Suprapubic skin (tissue), 4 donors: ENCODE measurements at places on chromosomes 3 and 15. TPM values are rescaled to one million over a fixed set of nuclear protein-coding genes. Genes with fewer than 3 reads are reported as not detected.

Gene RNU5B-1
- total RNA-seq, result not detected

GRCh38 chr3:41356775-41357174 is 157.5 kb downstream of the CTNNB1 start:
- peaks cover 6% of the 10 kb centered on the region for H3K4me1 ChIP-seq
- no peaks in the 10 kb centered on the region for H3K27me3 ChIP-seq
- no peak for DNase-seq
- H3K36me3 ChIP-seq, result no peaks in the 10 kb centered on the region
- no peak overlapping the region for H3K27ac ChIP-seq
- no peak overlapping the region for H3K4me3 ChIP-seq

GRCh38 chr3:125356140-125357026 is 18.7 kb downstream of the ZNF148 start:
- no peaks in the 10 kb centered on the region for H3K36me3 ChIP-seq
- peak overlapping the region; percentile 61 for H3K4me3 ChIP-seq
- H3K4me1 ChIP-seq, result peaks cover 24% of the 10 kb centered on the region

DNA sequence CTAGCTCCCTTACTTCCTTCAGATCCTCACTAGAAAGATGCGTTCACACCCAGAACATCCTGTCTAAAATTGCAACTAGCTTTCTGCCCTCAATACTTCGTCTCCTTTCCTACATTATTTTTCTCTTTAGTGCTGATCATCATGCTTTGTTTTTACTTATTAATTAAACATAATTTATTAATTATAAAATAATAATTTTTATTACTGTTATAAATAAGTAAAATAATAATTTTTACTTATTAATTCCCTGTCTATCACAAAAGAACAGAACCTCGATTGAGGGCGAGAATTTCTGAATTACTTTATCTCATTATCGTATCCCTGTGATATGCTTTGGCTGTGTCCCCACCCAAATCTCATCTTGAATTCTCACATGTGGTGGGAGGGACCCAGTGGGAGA is 41.3 kb downstream of the GOLIM4 start:
- no peaks in the 10 kb centered on the region for H3K36me3 ChIP-seq
- H3K27ac ChIP-seq, result no peak overlapping the region
- H3K4me3 ChIP-seq, result no peak overlapping the region
- peaks cover 21% of the 10 kb centered on the region for H3K4me1 ChIP-seq
- no peak for DNase-seq
- H3K27me3 ChIP-seq, result no peaks in the 10 kb centered on the region

DNA sequence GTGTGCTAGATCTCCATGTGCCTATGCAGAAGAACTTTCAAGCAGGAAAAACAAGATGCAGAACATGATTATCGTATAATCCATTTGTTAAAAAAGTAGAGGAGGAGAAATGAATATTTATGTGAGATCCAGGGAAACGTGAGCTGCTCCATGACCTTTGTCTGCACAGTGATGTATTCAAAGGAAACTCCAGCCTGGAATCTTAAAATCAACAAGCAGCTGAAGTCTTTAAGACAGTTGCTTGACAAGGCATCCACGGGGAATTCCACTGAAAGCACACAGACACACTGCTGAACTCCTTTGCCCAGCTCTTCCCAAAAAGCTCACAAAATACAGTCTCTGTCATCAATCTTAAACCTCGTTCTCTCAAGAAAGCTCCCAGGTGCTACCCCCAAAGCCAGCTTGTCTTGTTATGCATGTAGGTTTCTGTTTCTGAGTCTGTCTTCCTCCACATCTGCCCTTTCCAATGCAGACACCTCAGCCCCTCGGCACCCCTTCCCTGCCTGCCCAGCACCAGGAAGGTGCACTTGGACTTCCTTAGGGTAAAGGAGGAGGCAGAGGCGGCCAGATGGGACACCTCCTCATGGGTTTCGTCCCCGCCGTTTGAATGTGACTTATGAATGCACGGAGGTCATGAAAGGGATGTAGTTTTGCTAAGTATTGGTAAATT is 28.7 kb downstream of the LRRK1 start:
- H3K27me3 ChIP-seq, result no peaks in the 10 kb centered on the region
- H3K4me3 ChIP-seq, result no peak overlapping the region
- H3K36me3 ChIP-seq, result no peaks in the 10 kb centered on the region
- no peak overlapping the region for H3K27ac ChIP-seq
- no peak for DNase-seq
- H3K4me1 ChIP-seq, result peaks cover 15% of the 10 kb centered on the region

GRCh38 chr15:62027263-62027565 is 33.0 kb downstream of the VPS13C start:
- no peak overlapping the region for H3K4me3 ChIP-seq
- H3K36me3 ChIP-seq, result peaks cover 12% of the 10 kb centered on the region
- no peaks in the 10 kb centered on the region for H3K4me1 ChIP-seq
- no peaks in the 10 kb centered on the region for H3K27me3 ChIP-seq
- DNase-seq, result no peak

GRCh38 chr3:66452303-66453011 is 48.4 kb downstream of the LRIG1 start:
- DNase-seq, result no peak
- peaks cover 10% of the 10 kb centered on the region for H3K36me3 ChIP-seq
- no peaks in the 10 kb centered on the region for H3K27me3 ChIP-seq
- peaks cover 58% of the 10 kb centered on the region for H3K4me1 ChIP-seq

- no peak for DNase-seq
- H3K4me1 ChIP-seq, result peaks cover 93% of the 10 kb centered on the region
- peak overlapping the region; percentile 100 for H3K27ac ChIP-seq
Observed at GRCh38 chr3:4985330-4986174, 6.3 kb downstream of the BHLHE40 start.
